T-helper 2 cell (primary cell): ENCODE measurements at places on chromosomes 2 and 18.

- DNase-seq: no peak
These were observed 40.3 kb upstream of the ZFP36L2 start for GRCh38 chr2:43266711-43267111.

GRCh38 chr2:134491771-134492441, 226.9 kb downstream of the TMEM163 start:
- no peak for DNase-seq

- DNase-seq: peak; percentile 86
These were observed 15.1 kb downstream of the CLIP4 start for GRCh38 chr2:29130295-29130694.

- DNase-seq: no peak
These were observed 15.5 kb upstream of the NEURL3 start for GRCh38 chr2:96520697-96521096.

GRCh38 chr2:5227062-5227699, 465.0 kb upstream of the SOX11 start:
- DNase-seq: no peak

DNA sequence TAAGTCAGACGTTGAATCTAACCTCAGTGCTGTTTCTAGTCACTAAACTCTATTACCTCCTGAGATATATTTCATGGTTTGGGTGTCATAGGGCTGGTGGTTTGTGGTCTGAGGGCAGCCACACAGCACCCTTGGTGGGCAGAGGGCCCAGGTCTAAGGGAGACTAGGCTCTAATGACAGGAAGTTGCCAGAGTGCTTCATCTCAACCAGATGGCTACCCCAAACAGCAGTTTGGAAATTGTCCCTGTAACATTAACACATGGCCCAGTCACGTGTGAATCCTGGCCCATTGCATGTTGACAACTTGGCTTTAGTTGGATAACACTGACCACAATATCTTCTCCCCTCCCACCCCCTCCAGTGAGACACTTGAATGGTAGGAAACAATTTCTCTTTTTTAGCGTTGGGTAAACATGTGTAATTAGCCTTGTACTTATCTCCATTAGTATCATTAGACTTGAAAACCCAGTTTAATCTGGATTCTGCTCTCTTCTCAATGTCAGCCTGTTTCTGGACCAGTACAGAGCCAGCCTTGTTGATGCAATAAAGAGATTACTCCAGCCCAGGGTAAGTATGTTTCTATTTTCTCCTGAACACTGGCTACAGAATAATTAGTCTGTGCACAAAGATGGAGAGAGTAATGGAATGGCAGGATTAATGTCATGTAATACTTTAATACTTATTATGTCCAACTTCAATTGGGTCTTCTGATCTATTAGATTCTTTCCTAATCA, 187.8 kb upstream of the SIX3 start:
- no peak for DNase-seq

DNA sequence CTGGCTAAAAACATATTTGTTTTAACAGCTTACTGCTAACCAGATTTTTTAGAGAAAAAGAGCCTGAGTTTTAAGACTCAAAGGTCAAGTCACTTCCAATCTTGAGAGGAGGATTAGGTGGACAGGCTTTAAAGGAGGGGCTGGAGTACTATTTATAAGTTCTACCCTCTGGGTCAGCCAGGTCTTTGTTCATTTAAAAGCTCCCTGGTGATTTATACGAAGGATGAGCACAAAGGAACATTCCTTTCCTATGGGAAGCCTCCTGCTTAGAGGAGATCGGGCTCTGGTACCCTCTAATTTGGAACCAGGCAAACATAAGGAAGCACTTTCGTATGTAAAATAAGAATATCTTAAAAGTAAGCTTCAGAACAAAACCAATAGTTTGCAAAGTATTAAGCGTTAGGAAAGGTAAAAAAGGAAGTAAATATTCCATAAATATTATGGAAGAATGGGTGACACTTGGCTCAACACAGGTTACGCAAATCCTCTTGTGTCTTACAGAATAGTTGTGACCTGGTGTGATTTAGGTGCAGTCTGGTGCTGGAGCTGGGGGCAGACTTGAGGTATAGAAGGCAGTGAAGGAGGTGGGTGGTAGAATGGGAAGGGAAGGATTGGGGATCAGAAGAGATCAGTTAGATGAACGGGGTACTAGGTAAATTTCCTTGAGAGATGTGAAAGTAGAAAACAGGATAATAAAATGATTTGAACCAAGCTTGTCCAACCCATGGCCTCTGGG, 35.6 kb downstream of the PDE6D start:
- no peak for DNase-seq

DNA sequence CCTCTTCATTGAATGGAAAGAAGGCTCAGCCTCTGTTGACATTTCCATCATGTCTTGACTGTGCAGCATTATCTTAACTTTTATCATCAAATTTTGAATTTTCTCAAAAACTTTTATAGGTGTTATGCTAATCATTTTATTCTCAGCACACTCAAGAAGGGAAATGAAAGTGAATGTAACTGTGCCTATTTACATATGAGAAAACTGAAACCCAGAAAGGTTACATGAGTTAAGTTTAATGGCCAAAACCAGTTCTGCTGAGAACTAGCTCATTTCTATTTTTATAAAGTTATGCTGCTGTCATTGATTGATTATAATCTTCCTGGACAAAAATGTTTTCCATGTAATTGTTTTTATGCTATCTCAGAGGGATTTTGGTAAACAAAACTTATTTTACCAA, 618.8 kb upstream of the NRXN1 start:
- DNase-seq: no peak

- DNase-seq: no peak
These were observed 177.6 kb downstream of the LAMA1 start for GRCh38 chr18:6939972-6940371.

GRCh38 chr18:12315911-12316310, 7.9 kb downstream of the TUBB6 start:
- DNase-seq: no peak

GRCh38 chr18:42271647-42272414, 316.8 kb downstream of the PIK3C3 start:
- DNase-seq: no peak

- no peak for DNase-seq
These were observed 79.6 kb downstream of the STPG4 start for GRCh38 chr2:47075361-47076125.

- DNase-seq: no peak
These were observed 27.3 kb upstream of the NTSR2 start for GRCh38 chr2:11697103-11697871.

- DNase-seq: no peak
These were observed 4.3 kb downstream of the MC2R start for GRCh38 chr18:13910986-13911385.

GRCh38 chr2:158668001-158668765, 126.9 kb upstream of the DAPL1 start:
- DNase-seq: no peak

GRCh38 chr2:216914491-216914890, 54.6 kb upstream of the TNP1 start:
- DNase-seq: no peak

- DNase-seq: no peak
These were observed 92.4 kb downstream of the GLI2 start for GRCh38 chr2:120828066-120828465.

GRCh38 chr18:1496096-1496495, 591.4 kb downstream of the ADCYAP1 start:
- DNase-seq: no peak

GRCh38 chr2:201883606-201884369, 77.5 kb downstream of the CDK15 start:
- no peak for DNase-seq

DNA sequence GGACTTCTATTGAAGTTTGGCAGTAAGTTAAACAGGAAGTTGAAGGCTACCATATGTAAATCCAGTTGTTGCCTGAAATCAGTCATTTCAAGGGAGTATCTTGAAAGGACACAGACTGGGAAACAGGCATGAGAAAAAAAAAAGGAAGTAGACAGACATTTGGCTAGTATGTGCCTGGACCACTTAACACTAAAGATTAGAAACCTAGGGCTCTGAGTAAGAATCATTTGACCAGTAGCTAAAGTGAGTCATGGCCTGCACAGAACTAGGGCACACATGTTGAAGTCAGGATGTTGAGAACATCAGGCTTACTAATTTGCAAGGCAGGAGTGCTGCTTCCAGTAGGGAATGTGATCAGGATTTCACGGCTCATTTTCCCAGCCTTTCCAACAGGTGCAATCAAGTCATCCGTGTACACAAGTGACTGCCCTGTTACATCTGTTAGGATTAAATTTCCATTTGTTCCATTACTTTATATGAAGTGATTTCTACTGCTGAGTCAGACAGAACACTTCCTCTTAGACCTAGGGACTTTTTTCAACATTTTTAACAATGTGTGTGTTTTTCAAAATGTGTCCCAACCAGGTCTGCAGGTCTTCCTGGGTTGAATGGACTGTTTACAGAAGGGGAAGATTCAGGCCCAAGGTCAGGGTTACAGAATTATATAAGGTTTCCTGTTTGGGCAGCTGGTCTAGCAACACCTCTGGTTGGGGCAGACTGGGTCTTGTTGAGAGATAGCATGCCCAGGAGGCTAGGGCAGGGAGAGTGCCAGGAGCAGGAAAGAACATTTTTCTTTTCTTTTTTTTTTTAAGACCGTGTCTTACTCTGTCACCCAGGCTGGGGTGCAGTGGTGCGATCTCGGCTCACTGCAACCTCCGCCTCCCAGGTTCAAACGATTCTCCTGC, 145.6 kb downstream of the TGIF1 start:
- no peak for DNase-seq

DNA sequence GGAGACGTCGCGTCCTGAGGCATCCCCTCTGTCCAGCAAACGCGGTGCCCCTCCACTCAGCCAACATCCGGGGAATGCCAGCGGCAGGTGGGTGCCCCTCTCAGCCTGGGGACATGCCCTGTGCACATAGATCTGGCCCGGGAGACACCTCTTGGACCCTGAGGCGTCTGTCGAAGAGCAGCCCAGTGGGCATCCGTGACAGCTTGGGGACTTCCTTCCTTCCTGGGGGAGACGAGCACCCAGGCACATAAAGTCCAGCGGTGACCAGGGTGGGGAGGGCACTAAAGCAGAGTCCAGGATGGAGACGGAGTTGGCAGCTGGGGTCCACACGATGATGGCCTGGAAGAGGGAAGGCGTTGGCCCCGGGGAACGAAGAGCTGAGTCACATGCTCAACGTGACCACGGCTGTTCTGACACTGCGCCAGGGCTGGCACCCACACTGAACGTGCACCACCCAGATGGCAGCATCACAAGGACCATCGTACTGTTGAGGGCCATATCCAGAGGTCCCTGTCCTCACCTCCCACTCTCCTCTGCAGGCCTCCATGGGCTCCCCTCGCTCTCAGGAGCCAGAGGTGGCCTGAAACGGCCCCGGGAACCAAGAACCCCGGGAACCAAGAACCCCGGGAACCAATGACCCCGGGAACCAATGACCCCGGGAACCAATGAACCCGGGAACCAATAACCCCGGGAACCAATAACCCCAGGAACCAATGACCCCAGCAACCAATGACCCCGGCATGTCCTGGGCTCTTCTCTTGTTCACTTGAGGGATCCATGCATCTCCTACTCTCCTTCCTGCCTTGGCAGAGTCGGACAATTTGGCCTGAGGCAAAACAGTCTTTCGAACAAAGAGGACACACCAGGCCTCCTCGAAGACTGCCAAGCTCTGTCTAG, 22.6 kb downstream of the HDAC4 start:
- no peak for DNase-seq

- DNase-seq: no peak
These were observed 178.7 kb downstream of the FMNL2 start for GRCh38 chr2:152513681-152514080.

GRCh38 chr2:239268549-239268948, 132.3 kb downstream of the HDAC4 start:
- no peak for DNase-seq
